GM06990 (cell line): ENCODE measurements at places on chromosomes 3 and 15.

GRCh38 chr15:61828860-61829513 is 231.3 kb downstream of the VPS13C start:
- no peak for DNase-seq

GRCh38 chr3:114270019-114270418 is 23.8 kb upstream of the TIGIT start:
- no peak for DNase-seq

DNA sequence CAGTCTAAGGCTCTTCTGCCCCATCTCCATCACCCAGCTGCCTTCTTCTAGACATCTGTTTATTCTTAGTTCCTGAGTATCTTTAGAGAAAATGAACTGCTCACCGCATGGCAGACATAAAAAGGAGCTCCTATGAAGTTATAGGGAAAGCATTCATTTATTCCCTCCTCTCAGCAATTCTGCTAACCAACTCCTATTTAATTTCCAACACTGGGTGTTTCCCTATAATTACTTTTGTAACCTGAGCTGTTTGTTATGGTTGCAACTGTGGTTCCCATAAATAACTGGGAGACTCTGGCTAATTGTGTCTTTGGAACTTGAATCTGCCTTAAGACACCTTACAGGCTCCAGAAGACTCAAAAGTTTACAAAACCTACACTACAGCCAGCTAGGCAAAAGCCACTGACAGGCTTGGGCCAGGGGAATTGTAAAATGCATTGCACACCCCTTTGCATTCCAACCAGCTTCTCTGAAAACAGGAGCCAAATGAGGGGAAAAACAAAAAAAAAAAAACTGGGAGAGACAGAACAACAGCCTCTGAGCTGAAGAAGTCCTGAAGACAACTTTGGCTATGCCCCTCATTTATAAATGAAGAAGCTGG is 231.5 kb upstream of the FEZF2 start:
- no peak for DNase-seq

DNA sequence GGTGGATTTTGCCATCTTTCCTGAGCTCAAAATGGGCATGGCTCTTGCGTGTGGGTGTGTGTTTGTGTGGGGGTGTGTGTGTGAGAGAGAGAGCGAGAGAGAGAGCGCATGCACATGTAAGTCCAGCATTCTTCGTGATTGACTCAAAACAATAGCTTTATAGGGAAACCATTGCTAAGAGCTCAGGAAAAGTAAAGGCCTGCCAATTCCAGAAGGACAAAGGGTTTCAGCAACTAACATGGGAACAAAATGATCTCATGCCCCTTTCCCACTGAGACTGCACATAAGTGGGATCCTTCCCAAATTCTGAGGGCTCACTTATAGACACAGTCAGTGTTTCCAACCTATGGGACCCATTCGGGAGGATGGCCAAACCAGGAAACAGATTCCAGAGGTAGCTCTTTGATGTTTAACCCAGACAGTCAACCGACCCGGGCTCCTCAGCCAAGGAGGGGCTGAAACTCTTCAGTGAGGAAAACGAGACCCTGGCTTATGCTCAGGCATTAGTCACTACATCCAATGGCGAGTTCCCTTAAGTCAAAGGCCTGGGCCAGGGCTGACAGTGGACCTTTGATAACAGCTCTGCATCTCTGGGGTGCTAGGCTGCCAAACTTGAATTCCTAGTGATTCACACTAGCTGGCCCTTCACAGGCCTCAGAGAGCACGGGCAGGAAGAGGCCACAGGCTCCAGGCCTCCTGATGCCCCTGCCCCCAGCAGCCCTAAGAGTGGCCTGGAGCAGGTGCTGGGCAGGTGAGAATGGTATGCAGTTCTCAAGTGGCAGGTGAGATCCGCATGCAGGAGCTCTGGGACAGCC is 305.0 kb upstream of the C2CD4B start:
- DNase-seq: no peak

GRCh38 chr3:49619649-49620048 is 54.5 kb upstream of the APEH start:
- no peak for DNase-seq

DNA sequence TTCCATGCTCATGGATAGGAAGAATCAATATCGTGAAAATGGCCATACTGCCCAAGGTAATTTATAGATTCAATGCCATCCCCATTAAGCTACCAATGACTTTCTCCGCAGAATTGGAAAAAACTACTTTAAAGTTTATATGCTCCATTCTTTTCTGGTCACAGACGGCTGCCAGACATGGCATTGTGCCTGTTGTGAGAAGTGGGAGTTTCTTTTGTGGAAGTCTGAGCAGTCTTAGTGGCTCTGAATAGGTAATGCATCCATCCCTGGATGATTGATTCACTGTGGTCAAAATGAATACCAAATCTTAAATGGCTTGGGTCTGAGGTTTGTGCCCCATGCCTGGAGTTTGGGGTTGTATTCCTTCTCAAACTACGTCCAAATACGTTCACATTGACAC is 274.5 kb upstream of the AZI2 start:
- no peak for DNase-seq

DNA sequence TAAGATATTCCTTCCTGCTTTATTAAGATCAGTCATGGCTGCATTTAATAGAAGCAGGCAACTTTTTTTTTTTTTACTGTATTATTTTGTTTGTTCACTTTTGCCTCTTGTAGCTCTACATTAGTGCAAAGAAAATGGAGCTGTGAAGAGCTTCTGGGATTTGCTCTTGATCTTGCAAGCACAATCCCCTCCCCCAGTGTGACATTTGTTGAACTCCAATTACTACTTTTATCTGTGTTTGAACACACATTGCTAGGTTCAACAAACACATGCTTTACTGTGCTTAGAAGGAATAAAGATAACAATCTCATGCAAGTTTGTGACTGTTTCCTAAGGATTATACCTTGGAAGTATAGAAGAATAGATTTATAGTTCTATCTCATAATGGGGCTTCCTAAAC is 648.8 kb downstream of the NLGN1 start:
- no peak for DNase-seq

- no peak for DNase-seq
Observed at GRCh38 chr15:31346367-31347066, 19.9 kb downstream of the KLF13 start.

GRCh38 chr3:17158941-17159682 is 274.4 kb downstream of the PLCL2 start:
- DNase-seq: no peak

DNA sequence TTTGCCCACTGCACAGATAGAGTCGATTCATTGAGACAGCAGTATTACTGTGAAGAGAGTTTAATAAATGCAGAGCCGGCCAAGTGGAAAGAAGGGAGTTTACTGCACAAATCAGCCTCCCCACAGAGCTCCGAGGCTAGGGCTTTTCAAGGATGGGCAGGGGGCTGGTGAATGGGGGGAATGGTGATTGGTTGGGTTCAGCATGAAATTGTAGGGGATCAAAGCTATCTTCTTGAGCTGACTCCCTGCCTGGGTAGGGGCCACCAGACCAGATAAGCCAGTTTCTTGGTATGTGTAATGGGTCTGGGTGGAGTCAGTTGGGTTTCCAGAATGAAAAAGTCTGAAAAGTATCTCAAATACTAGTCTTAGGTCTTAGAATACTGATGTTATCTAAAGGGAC is 66.6 kb downstream of the SYNPR start:
- no peak for DNase-seq

DNA sequence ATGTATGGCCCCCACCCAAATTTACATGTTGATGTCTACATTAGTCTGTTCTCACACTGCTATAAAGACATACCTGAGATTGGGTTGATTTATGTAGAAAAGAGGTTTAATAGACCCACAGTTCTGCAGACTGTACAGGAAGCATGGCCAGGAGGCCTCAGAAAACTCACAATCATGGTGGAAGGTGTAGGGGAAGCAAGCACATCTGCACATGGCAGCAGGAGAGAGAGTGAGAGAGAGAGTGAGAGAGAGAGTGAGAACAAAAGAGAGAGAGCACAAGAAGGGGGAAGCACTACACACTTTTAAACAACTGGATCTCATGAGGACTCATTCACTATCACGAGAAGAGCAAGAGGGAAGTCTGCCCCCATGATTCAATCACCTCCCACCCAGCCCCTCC is 130.5 kb downstream of the XXYLT1 start:
- DNase-seq: no peak

- no peak for DNase-seq
Observed at GRCh38 chr3:102125994-102126368, 276.7 kb downstream of the NFKBIZ start.

GRCh38 chr3:119322021-119322834 is 28.0 kb downstream of the ARHGAP31 start:
- no peak for DNase-seq

DNA sequence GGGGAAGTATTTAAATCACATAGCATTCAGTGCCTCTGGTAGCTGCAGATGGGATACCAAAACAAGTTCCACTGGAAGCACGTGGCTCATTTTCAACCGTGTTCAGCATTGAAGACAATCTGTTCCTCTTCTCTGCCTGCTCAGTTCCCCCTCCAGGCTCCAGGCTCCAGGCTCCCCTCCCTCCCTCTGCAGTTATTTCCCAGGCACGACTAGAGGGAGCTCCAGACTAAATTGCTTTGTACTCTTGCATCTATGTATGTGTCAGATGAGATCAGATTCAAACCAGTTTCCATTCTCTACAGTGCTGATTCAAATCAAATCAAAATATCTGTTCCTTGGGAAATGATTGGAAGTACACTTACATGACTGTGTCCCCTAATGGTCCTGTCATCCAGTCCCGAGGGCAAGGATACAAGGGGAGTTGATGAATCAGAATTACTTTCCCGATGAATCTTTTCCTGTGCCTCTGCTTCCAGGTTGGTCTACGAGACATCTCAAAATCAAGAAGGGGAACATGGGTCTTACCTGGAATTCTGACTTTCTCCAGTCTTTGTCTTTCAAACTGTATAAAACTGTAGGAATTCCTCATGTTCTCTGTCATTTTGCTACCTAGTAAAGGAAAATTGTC is 600.5 kb downstream of the EDEM1 start:
- DNase-seq: no peak

DNA sequence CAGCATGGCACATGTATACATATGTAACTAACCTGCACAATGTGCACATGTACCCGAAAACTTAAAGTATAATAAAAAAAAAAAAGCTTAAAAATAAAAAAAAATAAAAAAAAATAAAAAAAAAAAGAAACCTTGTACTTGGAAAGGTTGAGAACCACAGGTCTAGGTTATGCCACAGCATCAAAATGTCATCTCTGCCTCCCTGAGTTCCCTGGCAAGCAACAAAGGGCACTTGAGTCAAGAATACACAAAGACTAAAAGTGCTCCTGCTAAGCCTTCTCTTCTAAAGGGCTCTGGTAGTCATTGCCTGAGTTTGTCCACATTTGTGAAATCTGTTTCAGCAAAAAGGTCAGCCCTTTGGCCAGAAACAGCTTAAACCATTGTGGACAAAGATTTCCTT is 395.8 kb upstream of the CCDC54 start:
- DNase-seq: no peak

DNA sequence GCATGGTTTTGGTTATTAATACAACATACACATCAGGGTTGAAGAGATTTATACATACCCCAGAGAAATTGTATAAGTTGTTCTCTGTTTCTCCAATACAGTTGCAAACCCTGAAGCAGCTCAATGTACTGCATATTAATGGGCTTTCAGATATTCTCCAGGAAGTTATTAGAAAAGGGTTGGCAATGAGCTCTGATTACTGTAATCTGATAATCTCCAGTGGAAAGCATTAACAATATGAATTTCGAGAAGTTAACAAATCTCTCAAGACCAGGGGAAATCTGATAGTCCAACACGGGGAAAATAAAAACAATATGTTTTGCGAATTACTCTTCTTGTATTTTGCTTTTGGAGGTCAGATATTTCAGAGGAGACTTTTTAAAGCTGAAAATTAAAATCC is 950.1 kb downstream of the TBL1XR1 start:
- DNase-seq: no peak

GRCh38 chr3:133881939-133882825 is 13.5 kb downstream of the RAB6B start:
- DNase-seq: no peak

GRCh38 chr3:135260025-135260424 is 465.0 kb downstream of the EPHB1 start:
- DNase-seq: no peak

DNA sequence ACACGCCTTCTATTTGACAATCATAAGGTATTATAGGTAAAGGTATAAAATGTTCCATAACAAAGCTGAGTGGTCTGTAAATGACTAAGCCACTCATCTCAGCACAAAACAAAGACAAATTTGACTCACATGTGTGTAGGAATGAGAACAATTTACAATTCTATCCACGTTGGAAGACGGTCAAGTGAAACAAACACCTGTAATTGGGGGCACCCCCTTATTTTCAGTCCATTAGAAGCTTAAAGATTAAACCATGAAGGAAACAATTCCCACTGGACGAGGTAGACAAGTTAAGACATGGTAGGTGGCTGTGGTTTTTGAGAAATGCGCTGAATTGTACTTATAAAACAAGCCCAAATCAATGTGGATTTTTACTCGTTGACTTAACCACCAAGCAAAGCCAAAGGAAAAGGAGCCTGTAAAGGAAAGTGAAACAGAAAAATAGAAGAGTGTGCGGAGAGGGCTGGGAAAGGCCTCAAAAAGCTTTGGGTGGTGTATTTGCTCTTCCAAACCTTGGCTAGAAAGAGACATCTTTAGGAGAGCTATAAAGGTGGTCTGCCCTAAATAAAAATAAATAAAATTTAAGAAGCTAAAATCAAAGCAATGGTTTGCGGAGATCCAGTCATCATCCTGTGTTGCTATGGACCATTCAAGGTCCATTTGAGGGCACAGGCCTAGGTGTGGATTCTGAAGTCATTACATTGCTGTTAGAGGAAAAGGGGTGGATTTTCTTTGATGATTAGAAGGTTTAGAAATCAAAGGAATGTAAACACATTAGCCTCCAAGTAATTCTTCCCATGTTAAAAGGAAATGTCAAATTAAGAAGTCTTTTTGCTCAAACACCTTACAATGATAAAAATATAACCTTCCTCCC is 135.0 kb downstream of the TFG start:
- DNase-seq: no peak

DNA sequence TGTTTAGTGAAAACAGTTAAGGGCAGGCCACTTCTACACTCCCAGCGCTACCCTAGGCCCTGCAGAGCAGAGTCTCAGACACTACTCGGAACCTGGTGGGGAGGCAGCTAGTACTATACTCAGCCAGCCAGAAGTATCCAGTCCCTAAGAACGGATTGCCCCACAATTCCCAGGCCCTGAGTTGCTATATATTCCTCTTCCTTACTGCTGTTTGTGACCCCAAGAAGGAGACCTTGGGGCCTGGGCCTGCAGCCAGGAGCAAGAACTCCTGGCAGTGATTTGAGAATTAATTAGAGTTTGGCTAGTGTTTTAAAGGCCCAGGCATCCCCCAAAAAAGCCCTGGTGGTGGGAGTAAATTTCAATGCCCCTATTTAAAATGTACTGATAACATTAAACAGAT is 87.7 kb downstream of the RBPMS2 start:
- no peak for DNase-seq
